NCI-H1694 treated with DMSO at 0.1 percent for 48 hours (cell line): ENCODE measurements at places on chromosomes 4 and X.
A peak's percentile ranks its signal among the peaks of the same experiment; 100 is the strongest.

GRCh38 chr4:34731070-34731469 lies 1513.2 kb downstream of the ARAP2 start:
- DNase-seq = no peak

GRCh38 chr4:13544606-13545393 lies 492 bp upstream of the NKX3-2 start:
- DNase-seq = peak; percentile 48

DNA sequence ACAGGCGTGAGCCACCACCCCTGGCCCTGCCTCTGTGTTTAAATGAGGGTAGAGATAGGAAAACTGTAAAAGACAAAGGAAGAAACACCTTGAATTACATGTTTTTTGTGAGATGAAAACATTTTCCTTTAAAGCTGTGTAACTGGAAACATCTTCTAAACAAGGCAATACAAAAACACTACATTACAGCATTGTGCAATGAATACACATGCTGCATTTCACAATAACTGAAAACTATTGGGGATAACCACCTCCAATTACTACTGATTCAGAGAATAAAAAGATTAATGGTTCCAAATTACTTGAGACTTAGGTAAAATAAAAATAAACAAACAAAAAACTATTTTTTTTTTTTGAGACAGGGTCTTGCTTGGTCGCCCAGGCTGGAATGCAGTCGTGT lies 7.6 kb upstream of the OGT start:
- no peak for DNase-seq

- no peak for DNase-seq
These were observed 16.1 kb upstream of the SAT1 start for GRCh38 chrX:23766650-23767551.

DNA sequence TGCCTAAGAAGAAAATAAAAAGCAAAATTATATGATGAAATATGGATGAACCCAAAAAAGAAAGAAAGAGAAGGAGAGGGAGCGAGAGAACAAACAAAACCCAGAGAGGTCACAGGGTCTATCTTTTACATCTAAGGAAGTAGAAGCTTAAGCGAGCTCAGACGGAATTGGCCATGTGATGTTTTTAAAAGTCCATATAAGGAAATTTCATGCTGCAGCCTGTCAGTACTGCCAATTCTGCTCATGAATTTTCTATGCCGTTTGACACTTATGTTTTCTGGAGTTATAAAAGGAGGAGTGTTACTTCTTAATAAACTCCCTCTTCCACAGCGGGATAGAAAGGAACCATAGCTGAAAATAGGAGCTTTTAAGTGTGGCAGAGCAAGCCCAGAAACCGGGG lies 32.9 kb upstream of the DCX start:
- no peak for DNase-seq

DNA sequence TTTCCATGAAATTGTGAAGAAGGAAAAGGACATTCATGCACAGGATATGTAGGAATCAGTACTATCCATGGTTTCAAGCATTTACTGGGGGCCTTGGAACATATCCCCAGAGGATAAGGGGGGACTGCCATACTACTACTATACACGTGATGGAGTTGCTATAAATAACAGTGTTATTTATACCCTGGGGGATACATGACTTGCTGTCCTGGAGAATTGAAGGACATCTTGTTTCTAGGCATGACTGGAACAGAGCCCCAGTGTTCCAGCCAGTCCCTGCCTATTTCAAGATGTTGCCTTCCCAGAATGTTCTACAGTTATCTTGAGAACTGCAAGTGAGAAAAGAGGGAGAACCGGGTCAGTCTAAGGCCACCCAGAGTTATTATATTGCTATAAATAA lies 39.6 kb upstream of the ZNF81 start:
- no peak for DNase-seq

DNA sequence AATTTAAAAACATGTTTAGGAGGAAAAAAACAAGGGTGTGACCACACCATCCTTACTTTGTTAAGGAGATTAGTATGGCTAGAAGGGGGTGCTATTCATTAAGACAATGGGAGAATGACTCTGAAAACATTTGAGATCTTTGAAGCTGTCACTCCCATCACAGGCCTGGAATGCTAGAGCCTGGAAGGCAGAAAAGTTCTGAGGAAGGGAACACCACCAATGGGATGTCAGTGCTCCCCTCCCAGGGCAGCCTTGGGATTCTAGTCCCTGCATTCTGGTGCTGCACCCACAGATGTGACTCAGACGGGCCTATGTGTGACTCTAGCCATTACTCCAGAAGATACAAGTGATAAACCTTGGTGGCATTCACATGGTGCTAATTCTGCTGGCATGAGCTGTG lies 162.2 kb upstream of the ANXA10 start:
- DNase-seq = no peak

- DNase-seq = no peak
These were observed 423.8 kb upstream of the FRG1 start for GRCh38 chr4:189516902-189517301.

DNA sequence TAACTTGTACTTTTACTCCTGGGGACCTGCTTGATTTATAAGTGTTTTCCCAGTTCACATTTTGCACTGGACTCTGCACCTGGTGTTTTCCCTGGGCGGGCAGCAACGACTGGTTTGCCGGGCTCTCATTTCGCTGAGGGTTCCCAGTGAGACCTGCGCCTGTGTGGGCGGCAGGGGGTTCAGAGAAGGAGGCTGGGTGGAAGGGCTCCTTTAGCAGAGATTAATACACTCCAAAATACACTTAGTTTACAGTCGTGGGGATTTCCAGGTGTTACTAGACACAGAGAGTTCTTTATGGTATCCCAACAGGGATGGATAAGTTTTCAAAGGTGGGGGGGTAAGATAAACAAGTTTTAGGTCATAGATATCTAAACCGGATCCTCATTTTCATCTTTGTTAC lies 53.0 kb upstream of the SHISA3 start:
- DNase-seq = no peak

- DNase-seq = no peak
These were observed 30.2 kb downstream of the OFD1 start for GRCh38 chrX:13764765-13765164.

- no peak for DNase-seq
These were observed 693 bp downstream of the ATP10D start for GRCh38 chr4:47485768-47486167.

GRCh38 chr4:145719752-145720624 lies 40.0 kb downstream of the C4orf51 start:
- DNase-seq = no peak

DNA sequence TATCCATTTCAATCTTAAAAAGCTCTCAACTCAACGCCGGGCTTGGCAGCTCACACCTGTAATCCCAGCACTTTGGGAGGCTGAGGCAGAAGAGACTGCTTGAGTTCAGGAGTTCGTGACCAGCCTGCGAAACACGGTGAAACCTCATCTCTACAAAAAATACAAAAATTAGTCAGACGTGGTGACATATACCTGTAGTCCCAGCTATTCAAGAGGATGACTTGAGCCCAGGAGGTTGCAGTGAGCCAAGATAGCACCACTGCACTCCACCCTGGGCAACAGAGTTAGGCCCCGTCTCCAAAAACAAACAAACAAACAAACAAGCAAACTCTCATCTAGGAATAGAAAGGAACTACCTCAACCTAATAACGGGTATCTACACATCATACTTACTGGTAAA lies 50.8 kb downstream of the PTPN13 start:
- no peak for DNase-seq

DNA sequence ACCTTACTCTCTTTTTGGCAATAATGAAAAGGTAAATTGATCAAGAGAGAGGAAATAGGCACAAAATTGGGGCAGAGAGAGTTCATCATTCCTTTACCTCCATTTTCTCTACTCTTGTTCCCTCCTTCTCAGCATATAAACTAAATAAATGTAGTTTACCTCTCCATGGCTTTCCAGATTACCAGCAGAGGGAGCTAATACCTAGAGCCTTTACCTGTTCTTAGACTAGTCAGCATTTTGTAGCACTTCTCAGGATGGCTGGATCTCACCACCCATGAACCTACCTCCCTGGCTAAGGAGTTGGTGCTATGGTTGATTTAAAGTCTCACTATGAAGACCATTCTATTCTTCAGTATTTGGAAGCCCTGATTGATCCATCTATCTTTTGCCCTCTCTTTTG lies 15.7 kb downstream of the OFD1 start:
- DNase-seq = peak; percentile 17
